Memory B cell (primary cell): ENCODE measurements at places on chromosomes 16 and 17.

DNA sequence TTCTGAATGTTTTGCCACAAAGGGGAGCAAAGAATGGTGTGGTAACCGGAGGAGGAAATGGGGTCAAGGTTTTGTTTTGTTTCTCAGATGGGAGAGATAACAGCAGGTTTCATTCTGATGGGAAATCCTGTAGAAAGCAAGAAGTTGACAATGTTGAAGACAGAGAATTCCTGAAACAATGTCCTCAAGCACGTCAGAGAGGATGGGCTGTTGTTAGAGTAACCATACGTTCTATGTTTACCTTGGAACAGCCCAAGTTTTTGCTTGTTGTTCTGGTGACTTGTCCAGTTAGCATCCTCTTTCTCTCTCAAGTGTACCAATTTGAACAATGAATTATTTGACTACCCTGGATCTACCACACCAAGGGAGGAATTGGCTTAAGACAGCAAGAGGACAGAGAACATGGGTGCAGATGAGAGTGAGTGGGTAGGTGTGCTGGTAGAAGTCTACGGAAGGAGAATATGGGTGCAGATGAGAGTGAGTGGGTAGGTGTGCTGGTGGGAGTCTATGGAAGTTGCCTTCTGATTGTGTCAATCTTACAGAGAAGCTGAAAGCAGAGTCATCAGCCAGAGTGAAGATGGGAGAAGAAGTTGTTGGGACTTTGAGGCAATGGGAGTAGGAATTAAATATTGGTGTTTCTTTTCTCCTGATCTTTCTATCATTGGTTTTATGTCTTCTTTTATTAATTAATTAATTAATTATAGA, 14.8 kb upstream of the NSRP1 start:
- no peak for DNase-seq
- H3K4me3 ChIP-seq = no peak overlapping the region
- H3K27me3 ChIP-seq = peaks cover 1% of the 10 kb centered on the region
- no peaks in the 10 kb centered on the region for H3K36me3 ChIP-seq
- peaks cover 5% of the 10 kb centered on the region for H3K4me1 ChIP-seq

DNA sequence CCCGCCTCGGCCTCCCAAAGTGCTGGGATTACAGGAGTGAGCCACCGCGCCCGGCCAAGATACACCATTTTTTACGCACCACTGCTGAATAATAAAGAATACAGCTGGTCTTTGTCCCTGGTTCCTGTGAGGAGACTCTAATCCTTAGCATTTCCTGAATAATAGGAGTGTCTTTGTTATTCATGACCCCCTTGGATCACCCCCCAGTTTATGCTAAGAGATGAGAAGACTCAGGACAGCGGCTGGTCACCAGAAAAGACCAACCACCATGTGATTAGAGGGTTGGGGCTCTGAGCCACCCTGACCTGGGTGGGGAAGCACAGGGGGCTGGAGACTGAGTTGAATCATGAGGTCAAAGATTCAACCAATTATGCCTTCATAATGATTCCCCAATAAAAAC, 17.3 kb downstream of the PHLPP2 start:
- H3K4me1 ChIP-seq = peaks cover 13% of the 10 kb centered on the region
- no peak overlapping the region for H3K27ac ChIP-seq

DNA sequence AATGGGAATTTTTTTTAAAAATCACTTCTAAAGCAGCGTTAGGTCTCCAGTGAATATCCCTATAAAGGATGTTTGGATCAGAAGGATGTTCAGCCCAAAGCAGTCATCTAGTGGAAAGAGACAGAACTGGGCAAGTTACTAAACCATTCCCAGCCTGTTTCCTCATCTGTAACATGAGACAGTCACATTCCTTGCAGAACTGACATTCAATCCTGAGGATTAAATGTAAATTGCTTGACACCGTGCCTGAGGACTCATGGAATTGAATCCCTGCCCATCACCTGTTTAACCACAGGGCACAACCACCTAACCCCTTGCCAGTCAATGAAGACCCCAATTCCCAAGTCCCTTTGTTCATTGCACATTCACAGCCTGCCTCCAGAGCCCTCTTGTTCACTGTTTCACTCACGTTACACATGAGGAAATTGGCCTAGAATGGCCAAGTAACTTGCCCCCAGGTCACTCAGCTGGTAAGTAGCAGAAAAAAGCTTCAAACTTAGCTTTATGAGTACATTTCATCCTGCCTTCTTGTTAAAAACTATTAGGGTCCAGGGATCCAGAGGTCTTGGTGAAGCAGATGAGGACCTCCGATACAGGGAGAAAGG, 1.4 kb downstream of the CMTM2 start:
- DNase-seq = no peak
- H3K27me3 ChIP-seq = peaks cover 22% of the 10 kb centered on the region
- H3K36me3 ChIP-seq = peaks cover 1% of the 10 kb centered on the region
- H3K4me3 ChIP-seq = no peak overlapping the region
- H3K27ac ChIP-seq = no peak overlapping the region
- peaks cover 9% of the 10 kb centered on the region for H3K4me1 ChIP-seq

- no peak for DNase-seq
- no peaks in the 10 kb centered on the region for H3K36me3 ChIP-seq
- H3K4me3 ChIP-seq = no peak overlapping the region
- H3K27ac ChIP-seq = no peak overlapping the region
- H3K4me1 ChIP-seq = peaks cover 2% of the 10 kb centered on the region
Measured at GRCh38 chr17:81428121-81428515, 32.9 kb downstream of the BAHCC1 start.
